ENCODE measurements at places on chromosomes 1 and 21. TPM values are rescaled to one million over a fixed set of nuclear protein-coding genes. Genes with fewer than 3 reads are reported as not detected.

DNA sequence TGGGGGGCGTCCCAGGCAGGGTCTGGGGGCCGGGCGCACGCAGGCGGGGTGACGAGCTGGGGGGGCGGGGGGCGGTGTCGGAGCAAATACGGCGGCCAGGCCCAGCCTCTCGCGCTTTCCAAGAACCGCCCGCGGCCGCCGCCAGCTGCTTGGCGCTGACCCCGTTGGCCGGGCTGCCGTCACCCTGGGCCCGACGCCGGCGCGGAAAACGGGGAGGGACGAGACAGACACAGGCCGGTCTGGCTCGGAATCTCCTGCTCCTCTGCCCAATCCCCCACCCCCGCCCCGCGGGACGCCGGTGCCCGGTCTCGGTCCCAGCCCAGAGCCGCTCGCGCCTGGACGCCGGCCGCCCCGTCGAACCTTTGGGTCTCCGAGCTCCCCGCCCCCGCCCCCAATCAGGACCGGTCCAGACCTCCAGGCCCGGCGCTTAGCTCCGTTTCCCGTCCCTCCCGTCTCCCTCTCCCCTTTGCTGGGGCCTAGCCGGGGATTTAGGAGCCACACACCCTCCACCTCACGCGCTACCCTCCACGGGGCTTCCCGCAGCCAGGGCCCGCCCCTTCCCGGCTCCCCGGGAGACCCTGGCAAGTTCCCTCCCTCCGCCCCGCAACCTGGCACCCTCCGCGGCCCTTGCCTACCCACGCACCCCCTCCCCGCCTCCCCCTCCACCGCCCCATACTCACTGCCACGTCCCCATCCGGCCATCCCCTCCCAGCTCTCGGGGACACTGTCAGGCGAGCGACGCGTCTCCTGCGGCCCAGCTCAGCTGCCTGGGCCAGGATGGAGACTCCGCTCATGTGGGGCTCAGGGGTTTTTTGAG lies 800 bp upstream of the MMP23B start:
- peak; percentile 43 for DNase-seq

DNA sequence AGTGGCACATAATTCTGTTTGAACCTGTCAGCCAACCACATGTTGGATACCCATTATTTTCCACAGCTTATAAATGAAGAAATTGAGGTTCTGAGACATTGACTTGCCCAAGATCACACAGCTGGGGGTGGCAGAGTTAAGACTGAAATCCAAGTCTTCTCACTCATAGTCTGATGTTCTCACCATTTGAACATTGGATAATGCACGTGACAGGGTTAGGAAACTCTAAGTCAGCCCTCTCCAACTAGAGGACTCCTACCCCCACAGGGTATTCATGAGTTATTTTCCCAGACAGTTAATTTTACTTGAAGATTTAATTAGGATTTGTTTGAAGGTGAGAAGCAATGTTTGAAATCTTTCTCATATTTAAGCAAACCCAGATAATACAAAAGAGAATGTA lies 38.1 kb upstream of the C1orf105 start:
- no peak for DNase-seq

DNA sequence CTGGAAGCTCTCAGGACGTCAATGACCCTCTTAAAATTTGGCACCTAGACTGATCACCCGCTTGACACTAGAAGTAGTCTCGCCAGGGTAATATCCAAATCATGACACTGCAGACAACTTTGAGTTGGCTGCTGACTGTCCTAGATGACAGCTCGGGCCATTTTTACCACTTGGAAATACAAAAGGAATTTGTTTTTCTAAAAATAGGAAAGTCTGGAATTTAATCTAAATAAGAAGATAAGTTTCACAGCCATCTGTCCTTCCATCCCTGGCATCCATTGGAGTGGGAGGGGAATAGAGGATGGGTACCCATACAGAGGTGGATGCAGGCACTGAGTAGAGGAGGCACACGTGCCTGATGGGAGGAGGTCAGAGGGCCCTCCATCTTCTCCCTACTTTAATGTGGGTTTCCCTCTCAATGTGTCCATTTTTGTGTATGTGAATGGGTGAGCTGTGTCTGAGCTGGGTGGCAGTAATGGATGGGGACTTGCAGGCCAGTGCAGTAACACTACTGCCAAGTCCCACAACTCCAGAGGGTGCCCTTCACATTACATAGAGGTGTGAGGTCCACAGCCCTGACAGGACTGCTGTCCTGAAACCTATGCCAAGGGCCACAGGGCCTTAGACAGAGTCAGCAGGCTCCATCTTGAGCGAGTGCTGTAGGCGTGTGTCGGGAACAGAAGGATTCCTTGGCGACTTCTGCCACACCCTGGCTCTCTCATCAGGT lies 104.8 kb upstream of the IPO9 start:
- DNase-seq, result no peak

DNA sequence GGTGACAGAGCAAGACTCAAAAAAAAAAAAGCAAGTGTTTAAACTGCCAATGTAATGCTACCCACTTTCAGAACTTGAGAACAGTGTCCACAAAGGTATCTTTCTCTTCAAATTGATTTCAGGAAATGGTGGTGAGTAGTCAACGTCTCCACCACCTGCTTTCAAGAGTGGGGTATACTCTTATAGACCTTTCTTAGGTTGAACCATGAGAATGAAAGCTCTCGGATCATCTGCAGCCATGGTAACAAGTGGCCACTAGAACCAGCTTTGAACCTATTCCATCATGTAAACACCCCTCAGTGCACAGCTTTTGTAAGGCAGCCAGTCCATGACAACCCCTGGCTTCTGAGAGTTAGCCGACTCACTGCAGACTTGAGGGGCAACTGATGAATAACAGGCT lies 107.4 kb downstream of the NTPCR start:
- no peak for DNase-seq

DNA sequence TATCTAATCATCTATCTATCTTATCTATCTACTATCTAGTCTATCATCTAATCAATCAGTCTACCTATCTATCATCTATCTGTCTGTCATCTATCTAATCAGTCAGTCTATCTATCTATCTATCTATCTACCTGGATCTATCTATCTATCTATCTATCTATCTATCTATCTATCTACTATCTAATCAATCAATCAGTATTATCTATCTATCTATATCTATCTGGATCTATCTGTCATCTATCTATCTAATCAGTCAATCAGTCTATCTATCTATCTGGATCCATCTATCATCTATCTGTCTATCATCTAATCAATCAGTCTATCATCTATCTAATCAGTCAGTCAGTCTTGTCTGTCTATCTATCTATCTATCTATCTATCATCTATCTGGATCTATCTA lies 26.9 kb upstream of the C1orf174 start:
- DNase-seq, result no peak

DNA sequence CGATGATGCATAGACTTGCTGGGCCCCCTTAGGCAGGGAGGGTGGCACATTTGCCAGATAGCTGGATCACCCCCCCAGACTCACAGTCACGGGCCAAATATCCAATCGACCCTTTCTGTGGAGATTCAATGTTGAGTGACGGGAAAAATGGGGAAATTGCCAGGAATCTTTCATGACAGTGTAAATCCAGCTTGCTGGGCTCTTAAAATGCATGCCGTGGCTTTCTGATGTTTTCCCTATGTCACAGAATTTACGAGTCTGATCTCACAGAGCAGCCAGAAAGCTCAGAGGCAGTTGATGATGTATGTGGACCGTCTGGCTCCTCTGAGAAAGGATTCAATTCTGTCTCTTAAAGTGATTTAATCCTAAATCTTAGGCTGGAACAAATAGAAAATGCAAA lies 150.1 kb upstream of the ZNF644 start:
- DNase-seq, result peak; percentile 13

DNA sequence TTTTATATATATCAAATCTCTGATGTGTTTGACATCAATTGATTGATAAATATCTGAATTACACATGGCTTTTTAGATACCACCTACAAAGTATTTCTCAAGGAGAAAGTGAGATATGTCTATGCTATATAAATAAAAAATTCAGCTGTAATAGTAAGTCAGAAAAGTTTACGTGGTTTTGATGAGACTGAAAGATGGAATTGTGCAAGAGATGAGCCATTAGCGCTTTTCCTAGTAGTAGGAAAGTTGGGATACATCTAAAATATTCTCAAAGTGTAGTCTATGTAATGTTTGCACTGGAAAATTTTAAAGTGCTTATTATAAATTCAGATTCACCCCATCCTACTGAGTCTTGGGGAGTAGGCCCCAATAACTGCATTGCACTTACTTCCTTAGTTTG lies 49.1 kb downstream of the SGIP1 start:
- no peak for DNase-seq

DNA sequence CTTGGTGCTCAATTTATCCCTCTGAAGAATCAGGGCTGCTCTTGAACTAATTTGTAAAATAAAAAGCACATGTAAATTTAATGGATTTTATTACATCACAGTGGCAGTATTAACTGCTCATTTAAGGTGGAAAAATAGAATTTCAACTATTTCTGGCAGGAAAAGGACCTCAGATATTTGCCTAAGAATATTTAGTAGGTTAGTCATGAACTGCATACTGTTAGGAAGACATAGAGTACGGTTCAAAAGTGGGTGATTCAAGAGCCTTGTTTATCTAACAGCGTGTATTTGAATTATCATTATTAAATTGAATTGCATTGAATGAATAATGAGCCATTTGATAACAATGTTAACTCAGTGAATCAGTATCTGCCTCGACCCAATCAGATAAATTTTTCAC lies 248.8 kb upstream of the PBX1 start:
- DNase-seq, result peak; percentile 60

DNA sequence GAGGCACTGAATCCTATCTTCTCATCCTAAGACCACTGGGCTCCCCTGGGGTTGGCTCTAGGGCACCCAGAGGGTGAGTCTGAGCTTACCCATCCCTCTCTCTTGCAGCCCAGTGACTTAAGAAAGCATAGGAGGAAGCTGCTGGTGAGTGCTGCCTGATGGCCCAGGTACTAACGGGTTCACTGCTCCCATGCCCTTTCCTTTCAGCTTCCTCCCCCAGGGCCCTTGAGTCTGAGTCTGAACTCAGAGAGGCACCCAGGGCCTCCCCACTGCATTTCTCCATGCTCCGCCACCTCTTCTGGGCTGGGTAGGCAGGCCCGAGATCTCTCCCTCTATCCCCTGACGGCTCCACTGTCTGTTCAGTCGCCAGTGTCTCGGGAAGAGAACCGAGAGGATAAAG lies 29.7 kb downstream of the PPFIA4 start:
- no peak for DNase-seq

DNA sequence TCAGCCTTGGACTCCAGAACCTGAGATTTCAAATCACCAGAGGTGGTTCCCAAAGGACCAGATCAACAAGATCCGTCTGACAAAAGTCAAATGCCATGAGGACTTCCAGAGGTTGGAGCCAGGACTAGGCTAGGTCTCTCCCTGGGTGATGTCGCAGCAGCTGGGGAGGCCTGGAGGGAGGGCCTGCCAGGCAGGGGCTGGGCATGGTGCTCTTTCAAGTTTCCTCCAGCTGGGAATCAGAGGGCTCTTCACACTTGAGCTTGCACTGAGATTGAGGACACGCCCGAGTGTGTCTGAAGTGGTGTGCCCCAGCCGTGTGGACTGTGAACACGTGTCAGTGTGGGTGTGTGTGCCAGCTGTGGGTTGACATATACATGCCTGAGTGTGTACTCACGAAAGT lies 21.3 kb upstream of the RSPO1 start:
- DNase-seq, result no peak

GRCh38 chr1:247102381-247102780 lies 1.8 kb downstream of the ZNF669 start:
- DNase-seq, result peak; percentile 40

GRCh38 chr1:40114400-40114799 lies 17.3 kb upstream of the PPT1 start:
- DNase-seq, result no peak

GRCh38 chr1:83960669-83961277 lies 38.2 kb downstream of the TTLL7 start:
- no peak for DNase-seq

DNA sequence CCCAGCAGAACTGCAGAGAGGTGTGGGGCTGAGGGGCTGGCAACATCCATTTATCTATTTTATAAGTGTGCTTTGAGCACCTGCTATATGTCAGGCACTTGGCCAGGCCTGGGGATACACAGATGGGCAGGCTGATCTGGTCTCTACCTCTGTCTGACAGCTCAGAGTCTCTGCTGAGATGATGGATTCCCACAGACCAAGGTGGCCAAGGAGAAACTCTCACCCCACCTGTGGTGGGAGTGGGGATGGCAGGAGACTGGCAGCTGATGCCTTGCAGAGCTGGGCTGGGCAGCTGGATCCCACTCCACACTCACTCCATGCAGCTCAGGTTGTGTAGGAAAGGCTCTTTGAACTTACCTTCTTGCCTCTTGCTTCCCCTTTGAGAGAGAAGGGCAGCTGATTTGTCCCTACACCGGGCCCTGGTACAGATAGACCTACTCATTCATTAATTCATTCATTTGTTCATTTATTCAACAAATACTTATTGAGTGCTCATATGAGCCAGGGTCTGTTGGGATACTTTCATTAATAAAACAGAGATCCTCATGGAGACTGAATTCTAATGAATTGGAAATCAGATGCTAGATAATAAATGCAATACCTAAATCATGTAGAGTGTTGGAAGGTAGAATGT lies 9.0 kb downstream of the ADORA1 start:
- DNase-seq, result no peak

- no peak for DNase-seq
Observed at GRCh38 chr1:67217417-67217816, 51.2 kb downstream of the IL23R start.

DNA sequence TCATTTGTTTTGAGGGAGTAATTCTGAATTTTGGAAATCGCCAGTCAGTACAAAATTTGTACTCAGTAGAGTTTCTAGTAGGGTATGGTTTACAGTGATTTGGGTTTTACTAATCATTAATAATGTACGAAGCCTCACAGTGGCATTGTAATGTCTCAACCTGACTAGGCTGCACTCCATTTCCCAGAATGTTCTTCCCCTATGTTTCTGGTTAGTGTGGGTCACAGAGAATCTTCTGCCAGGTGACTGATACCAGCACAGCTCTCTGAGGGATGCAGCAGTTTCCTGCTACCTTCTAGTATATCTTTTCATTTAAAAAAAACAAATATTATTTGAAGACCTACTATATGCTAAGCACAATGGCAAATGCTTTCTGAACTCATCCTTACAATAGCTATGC lies 112.9 kb downstream of the PTPN14 start:
- DNase-seq, result no peak

The USH2A gene
- under 0.01 TPM for total RNA-seq

The PSRC1 gene
- total RNA-seq, result 19.0 TPM

The WNT3A gene
- not detected for total RNA-seq

The LRRC39 gene
- total RNA-seq, result 3.7 TPM

The FLG gene
- under 0.01 TPM for total RNA-seq

The BSND gene
- total RNA-seq, result not detected

The TLR5 gene
- not detected for total RNA-seq

The CFHR1 gene
- 1.1 TPM for total RNA-seq

The OR2L3 gene
- total RNA-seq, result not detected
